ENCODE measurements at places on chromosomes 4 and X. TPM values are rescaled to one million over a fixed set of nuclear protein-coding genes. Genes with fewer than 3 reads are reported as not detected.

Gene ADGRG4
- not detected for total RNA-seq

Gene PCSK1N
- 9.9 TPM for total RNA-seq

Gene EDA2R
- 3.9 TPM for total RNA-seq

- DNase-seq: no peak
These were observed 11.0 kb upstream of the VSIG1 start for GRCh38 chrX:108033890-108034289.

DNA sequence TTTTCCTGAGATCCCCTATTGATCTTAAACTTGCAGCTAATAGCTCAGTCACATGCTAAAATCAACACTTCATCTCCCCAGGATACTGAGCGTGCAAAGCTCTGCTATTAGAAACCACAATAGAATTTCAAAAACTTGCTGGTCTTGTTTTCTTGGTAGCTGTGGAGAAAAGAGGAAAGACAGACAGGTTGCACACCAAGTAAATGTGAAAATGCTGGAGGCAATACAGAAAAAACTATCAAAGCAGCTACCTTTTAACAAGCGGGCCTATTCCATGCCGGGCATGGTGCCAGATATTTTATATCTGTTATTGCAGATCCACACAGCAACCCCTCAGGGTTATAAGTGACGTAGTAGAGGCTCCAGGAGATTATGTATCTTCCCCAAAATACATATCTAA is 171.9 kb downstream of the DCTD start:
- no peak for DNase-seq

DNA sequence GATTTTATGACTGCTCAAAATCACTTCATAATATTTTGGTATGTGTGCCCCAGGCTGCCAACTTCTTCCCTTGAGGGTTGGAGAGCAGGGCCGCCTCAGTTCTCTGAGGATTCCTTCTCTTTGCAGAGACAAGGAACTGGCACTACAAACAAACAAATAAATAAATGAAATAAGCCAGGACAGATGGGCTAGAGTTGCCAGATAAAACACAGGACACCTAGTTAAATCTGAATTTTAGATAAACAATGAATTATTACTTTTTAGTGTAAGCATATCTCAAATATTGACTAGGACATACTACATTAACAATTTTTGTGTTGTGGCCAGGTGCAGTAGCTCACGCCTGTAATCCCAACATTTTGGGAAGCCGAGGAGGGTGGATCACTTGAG is 122.5 kb downstream of the FHDC1 start:
- DNase-seq: no peak

GRCh38 chr4:76546759-76547742 is 112.0 kb downstream of the SHROOM3 start:
- peak; percentile 92 for DNase-seq

GRCh38 chr4:80301884-80302283 is 33.6 kb upstream of the CFAP299 start:
- DNase-seq: no peak

- DNase-seq: no peak
These were observed 233.6 kb downstream of the ZNF674 start for GRCh38 chrX:46311581-46312120.

GRCh38 chr4:42148425-42148824 is 4.0 kb downstream of the BEND4 start:
- no peak for DNase-seq
